ENCODE measurements at places on chromosomes 1 and 21.

DNA sequence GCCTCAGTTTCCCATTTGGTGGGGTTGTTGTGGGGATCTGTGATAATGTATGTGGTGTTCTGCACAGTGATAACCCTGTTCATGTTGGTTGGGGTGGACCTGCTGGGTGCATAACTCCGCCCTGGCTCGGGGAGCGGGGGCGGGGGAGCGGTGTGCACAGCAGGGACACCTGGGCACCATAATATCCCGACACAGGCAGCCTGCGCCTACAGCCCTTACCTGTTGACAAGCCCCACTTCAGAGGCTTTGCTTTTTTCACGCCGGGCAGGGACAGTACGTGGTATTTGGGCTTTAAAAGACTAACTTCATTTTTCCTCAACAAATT is 48.0 kb upstream of the ACOT11 start:
- no peak for DNase-seq

DNA sequence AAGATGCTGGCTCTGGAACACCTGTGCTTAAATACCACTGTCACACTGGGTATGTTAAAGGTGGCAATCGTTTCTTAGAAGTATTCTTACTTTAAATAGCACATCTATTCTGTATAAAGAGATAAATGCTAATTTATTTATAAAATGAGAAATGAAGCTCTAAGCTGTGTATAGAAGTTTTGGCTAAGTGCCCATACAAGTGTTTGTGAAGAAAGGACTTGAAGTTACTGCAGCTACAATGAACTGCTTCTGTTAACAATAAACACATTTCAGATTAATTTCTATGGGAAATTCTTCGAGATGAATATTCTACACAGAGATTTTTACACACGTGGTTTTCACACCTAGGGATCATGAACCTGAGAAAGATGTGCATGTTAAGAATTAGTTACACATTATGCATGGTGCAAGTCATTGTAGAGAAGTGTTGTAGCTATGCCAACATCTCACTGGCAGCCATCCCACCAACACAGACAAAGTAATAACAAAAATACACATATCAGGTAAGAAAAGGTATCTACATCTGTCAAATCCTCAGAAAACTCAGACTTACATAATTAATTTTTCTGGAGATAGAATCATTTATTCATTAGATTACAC is 16.2 kb downstream of the COL24A1 start:
- DNase-seq = no peak

GRCh38 chr1:151166505-151166956 is 587 bp downstream of the SCNM1 start:
- DNase-seq = no peak

- no peak for DNase-seq
Measured at GRCh38 chr1:212107481-212107880, 71.9 kb downstream of the DTL start.

DNA sequence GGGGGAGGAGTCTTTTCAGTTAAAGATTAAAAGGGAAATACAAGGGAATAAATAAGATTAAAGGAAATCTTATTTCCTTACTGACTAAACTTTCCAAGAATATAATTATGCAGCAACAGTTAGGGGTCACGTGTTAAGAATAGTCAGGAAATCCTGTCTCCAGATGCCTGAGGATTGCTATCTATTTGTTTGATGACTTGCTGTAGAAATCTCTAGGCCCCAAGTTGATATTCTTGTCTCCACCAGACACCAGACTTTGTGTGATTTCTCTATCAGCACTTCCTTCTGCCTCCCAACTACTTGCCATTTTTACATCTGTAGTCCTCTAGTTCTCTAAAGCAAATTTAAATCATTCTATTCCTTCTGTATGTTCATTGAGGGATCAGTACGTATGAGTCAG is 77.5 kb downstream of the RPAP2 start:
- no peak for DNase-seq

- DNase-seq = no peak
Measured at GRCh38 chr1:243841507-243841906, 8.5 kb downstream of the AKT3 start.

DNA sequence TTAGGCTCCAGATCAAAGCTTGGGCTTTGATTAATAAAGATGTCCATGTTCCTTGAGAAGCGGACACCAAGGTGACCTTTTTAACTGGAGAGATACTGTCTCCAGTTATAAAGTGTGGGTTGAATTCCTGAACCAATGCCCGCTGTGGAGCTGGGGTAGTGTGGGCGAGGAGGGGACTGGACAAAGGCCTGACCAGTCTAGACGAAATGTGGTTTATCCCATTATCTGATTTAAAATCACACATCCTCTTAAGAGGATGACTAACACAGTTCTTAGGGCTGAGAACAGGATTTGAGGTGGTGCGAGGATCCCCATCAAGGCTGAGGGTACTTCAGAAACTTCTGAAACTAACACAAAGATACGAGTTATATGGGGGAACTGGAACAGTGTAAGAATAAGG is 84.5 kb upstream of the GCLM start:
- no peak for DNase-seq

DNA sequence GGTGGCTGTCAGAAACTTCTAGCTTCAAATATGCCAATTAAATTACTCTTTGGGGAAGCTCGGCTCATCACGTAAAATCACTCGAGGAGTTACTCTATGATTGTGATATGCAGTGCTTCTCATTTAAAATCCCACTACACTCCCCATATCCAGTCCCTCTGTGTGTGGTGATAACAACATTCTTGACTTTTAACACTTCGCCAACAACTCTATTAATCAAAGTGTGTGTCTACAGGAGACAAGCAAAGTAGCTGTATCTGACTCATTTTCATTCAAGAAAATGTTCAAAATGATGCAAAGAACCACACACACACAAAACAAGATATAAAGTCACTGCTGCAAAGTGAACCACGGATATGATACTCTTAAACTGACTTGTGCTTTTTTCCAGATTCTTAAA is 341.3 kb downstream of the DSCAM start:
- no peak for DNase-seq

DNA sequence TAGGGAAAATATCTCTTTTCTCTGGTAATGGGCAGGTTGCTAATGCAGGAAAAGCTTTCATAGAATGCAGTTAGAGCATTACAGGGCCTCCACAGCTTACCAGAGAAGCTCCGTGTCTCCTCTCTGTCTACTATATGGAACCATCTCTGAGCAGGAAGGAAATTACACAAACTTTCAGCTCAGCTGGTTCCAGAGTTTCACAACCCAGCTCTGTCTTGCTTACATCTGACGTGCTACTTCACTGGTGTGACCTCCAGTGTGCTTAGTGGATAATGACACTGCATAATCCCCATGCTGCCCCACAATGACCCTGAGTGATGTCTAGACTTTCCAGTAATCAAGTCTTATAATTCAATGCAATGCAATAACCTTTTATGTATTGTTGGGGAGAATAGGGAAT is 4.3 kb upstream of the FGGY start:
- no peak for DNase-seq

DNA sequence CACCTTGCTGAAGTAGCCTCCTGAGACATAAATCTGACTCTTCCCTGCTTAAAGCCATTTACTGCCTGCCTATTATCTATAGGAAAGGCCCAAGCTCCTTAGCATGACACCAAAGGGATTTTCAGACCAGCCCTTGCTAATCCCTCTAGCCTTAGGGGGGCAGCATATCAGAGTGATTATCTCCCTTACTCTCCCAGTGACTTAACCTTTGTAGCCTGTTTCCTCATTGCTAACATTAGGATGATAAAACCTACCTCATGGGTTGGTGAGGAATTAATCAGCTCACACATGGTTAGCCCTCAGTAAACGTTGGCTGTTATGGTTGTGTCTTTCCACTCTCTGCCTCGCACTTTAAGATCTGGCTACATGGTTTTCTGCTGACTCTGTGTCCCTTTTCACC is 70.1 kb downstream of the ROR1 start:
- DNase-seq = no peak

DNA sequence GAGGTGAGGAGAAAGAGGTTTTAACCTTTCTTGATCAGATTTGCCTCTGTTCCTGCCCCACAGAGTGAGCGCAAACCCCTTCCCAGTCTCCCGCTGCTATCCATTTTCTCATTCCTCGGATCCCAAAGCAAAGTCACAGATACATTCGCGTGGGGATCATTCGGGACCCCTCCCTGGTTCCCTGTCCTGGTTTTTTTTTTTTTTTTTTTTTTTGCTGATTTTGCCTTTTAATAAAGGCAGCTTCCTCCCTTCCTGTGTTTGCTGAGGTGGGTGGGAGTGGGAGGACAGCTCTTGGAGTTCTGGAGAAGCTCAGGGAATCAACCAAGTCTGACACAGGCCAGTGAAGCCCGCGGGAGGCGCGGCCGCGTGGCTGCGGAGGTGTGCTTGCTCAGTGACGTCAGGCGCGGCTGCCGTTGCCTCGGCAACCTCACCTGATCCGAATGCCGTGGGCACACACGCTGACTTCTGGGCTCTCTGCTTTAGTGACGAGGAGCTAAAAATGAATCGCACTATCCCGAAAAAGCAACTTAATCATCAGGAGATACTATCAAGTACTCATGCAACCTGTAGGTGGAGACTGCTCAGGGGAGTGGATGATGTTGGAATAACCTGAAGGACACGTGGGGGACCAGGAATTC is 106.4 kb downstream of the TBX19 start:
- peak; percentile 42 for DNase-seq

DNA sequence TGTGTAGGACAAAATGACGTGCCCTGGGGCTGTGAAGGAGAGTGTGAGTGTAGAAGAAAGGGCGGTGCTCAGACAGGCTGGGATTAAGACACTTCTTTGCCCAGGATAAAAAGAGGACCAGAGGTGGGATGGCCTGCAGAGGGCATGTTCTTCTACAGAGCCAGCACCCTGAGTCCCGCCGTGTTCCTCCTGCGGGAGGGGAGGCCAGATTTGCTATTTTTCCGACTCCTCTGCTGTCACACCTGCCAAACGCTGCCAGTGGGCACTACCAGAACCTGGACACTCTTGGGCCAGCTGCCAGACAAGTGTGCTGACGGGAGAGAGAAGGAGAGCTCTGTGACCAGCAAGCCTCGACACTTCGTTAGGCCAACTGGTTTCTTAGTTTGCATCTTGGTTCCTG is 206.4 kb downstream of the PLD5 start:
- no peak for DNase-seq

DNA sequence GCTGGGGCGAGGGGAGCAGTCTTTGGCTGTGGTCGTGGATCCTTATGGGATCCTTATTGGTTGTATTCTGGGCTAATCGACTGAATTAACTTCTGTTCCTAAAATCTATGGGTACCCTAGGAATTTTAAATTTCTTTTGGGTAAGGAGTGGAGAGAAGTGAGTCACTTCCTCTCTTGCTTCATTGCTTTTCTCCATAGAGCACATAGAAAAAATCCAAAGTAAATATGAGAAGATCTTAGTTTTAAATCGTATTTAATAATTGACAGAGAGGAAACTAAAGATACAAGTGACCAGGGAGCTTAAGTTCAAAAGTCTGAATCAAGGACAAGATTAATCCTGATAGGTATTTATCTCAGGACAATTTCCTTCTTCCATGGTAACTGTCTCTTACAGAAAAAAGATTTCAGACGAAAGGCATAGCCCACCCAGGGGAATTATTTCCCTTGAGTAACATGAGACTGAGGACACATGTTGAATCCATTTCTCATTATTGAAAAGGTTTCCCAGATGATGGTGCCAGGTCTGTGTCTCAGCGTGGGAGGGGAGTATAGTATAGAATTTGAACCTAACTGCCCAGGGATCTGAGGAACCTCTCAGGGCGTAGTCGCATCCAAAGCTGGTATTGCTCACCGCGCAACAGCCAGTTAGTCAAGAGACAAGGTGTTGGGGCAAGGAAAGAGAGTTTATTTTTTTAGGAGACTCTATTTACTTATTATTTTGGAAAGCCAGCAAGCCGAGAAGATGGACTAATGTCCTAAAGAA is 28.7 kb upstream of the FASLG start:
- DNase-seq = no peak

DNA sequence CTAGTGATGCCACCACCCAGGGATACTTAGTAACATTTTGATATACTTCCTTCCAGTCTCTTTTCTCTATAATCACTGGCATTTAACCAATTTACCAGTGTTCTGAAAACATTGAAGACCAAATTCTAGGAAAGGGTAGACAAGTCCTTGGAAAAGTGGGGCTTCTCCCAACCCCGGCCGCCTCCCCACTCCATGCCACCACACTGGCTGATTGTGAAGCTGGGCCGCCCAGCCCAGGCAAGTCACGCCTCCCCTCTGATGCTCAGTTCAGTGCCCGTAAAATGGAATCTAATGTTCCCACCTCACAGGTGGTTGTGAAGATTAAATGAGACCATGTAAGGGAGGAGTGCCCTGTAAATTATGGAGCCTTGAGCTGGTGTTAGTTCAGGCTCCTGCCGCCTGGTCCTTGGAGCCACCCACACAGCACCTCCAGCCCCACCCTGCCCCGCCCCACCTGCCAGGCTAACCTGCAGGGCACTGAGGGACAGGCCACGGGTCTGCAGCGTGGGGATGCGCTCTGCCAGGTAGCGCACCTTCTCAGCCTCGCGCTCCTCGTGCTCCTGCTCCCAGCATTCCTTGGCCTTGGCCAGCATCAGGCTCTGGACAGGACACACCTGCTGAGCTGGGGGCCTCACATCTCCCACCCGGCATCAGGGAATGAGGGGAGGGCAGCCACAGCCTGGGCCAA is 7.3 kb downstream of the TNNI1 start:
- DNase-seq = no peak

- no peak for DNase-seq
Measured at GRCh38 chr1:173202424-173203145, 4.5 kb downstream of the TNFSF4 start.

DNA sequence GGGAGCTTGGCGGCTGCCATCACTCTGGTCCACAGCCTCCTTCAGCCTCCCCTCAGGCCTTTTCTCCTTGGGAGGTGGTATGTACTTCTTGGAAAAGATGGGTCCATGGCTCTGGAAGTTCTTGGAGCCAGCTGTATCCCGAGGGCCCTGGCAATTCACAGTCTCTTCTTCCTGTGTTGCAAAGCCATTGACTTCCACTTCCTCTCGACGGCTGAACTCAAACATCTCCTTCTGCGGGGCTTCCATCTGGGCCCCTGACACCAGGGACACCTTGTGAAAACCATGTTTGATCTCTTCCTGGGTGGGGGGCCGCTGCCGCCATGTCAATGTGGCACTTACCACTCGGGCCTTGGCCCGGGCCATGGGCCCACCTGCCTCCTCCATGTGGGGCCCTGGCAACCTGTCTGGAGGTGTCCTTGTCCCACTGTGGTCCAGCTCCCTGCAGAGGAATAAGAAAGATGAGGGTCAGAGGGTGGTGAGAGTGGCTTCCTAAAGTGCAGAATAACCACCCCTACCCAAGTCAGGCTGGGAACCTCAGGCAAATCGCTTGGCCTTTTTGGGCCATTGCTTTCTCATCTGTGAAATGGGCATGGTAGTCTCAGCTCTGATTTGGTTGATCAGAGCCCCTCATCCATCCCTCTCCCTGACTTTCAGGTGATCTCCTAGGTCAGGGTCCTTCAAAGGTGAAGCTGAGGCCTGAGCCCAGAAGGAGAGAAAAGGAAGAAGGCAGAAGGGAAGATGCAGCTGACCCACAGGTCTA is 7.5 kb downstream of the CRYBG2 start:
- no peak for DNase-seq

GRCh38 chr1:118863688-118864087 is 124.5 kb downstream of the TBX15 start:
- no peak for DNase-seq

- DNase-seq = no peak
Measured at GRCh38 chr21:34158866-34159835, 85.8 kb downstream of the MRPS6 start.

GRCh38 chr1:167088746-167089417 is 1.3 kb downstream of the GPA33 start:
- DNase-seq = no peak

- no peak for DNase-seq
Measured at GRCh38 chr1:86522240-86522639, 24.6 kb upstream of the CLCA4 start.

- no peak for DNase-seq
Measured at GRCh38 chr1:192002063-192002462, 156.2 kb upstream of the RGS18 start.

Measured in stimulated activated CD8-positive, alpha-beta memory T cell treated with anti-CD3 and anti-CD28 coated beads, Interleukin-15, amount 100 ng/mL, for 1 hour (primary cell).